Fibroblast of skin of back (primary cell): ENCODE measurements at places on chromosomes 3 and 15.

GRCh38 chr3:23479615-23480328 lies 276.6 kb downstream of the UBE2E2 start:
- no peak for DNase-seq

DNA sequence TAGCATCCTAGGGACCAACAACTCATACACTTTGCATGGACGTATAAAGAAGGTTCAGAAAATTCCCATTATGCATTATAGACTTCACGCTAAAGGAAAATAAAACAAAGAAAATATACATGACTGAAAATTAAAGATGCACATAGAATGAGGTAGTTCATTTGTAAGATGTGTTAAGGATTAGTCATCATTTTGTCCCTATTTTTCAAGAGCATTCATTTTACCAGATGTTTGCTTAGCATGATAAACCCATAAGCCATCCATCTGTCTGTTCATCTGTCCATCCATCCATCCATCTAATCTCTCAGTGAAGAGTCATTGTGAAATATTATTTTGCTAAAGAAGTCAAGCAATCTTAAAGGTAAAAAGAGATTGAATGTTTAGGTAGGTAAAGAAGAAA lies 80.3 kb downstream of the TFG start:
- peak; percentile 71 for DNase-seq

DNA sequence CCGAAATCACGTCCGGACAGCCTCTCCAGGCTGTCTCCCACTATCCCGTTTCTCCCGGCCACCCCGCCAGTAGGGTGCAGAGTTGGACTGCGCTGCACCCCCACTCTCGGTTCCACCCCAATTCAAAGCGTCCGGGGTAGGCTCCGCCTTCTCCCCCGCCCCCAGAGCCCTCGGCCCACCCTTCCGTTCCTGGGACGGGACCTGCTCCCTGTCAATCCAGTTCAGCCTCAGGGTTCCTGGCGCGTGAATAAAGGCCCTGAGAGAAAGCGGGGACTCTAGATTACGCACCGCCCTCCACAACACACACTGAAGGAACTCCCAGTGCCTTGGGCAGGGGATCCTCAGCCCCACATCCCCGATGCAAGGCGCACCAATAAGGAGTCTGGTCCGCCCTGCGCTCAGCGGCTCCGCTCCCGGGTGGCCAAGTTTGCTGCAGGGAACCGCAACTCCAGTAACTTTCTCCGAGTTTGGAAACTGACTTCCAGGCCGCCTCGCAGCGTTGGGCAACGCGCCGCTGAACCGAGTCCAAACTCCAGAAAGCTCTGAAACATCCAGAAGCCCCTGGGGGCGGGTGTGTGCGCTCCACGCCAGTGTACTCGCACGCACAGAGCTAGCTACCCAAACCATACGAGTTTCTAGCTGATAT lies 1.9 kb downstream of the ADAMTS9 start:
- DNase-seq: peak; percentile 93

- DNase-seq: no peak
Observed at GRCh38 chr3:134353171-134353825, 20.9 kb downstream of the AMOTL2 start.

- DNase-seq: peak; percentile 72
Observed at GRCh38 chr3:154235330-154235729, 89.0 kb downstream of the DHX36 start.

- DNase-seq: peak; percentile 67
Observed at GRCh38 chr3:104628185-104628789, 738.4 kb upstream of the ALCAM start.

DNA sequence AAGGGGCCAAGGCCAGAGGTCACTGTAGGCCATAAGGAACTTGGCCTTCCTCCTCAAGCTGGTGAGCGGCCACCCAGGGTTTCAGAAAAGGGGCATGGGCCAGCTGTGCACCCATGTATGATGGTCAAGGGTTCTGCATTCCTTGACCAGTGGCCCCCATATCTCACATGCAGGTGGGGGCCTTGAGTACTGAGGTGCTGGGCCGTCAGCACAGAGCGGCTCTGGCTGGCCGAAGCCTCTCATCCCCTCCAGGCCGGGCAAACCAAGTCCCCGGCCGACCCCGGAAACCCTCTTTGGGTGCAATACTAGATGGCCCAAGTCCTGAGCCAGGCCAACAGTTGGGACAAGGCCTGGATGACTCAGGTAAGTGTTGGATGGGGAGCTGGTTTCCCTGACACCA lies 9.5 kb downstream of the ALG3 start:
- no peak for DNase-seq

GRCh38 chr15:31089368-31090047 lies 12.0 kb downstream of the TRPM1 start:
- DNase-seq: no peak
